LNCaP clone FGC (cell line): ENCODE measurements at places on chromosomes 6 and 20.

- DNase-seq: no peak
Observed at GRCh38 chr6:111171577-111172400, 84.5 kb downstream of the SLC16A10 start.

DNA sequence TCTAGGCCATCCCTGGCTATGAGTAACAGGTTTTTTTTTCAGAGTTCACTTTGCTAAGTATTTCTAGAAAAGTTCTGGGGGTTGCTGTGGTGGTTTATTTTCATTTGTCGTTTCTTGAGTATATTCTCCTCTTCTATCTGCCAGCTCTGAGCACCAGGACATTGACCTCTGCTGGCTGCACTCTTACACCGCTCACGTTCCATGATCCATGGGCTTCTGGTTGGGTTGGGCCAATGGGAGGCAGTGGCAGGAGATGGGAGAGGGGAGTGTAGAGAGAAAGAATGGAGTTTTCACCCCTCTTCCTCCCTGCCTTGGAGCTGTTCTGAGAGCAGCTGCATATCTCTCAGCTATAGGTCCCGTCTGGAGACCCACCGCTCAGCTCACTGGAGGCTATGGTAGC, 161.0 kb upstream of the ATXN1 start:
- no peak for DNase-seq

DNA sequence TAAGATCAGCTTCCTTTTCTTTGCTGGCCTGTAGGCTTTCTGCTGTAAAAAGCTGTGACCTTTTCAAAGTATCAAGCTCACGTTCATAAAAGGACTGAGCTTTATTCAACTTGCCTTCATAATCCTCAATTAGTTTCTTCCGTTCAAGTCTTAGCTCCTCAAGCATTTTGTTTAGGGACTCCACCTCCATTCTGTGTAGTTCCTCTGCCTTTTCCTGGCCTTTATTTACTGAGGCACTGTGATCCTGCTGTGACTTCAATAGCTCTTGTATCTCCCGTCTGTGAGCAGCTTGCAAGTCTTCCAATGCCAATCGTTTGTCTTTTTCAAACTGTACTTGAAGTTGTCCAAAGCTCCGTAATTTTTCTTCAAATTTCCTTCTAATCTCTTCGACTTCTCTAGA, 54.4 kb downstream of the FAM184A start:
- no peak for DNase-seq

DNA sequence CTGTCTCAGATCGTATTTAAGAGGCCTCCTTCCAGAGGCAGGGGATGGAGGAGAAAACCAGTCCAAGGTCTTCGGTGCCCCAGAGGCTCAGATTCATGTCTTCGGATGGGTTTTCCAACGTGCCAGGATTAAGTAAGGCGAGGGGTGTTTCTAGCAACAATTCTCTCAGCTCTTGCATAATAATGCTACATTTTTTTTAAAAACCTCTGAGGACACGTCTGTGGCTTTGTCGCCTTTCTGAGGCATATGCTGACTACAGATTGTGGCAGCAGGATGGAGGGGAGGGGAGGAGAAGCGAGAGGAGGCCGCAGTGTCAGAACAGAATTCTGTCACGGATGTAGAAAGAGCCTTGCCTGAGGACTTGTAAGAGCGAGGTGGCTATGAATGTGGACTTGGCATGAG, 17.7 kb upstream of the CCDC167 start:
- DNase-seq: no peak

DNA sequence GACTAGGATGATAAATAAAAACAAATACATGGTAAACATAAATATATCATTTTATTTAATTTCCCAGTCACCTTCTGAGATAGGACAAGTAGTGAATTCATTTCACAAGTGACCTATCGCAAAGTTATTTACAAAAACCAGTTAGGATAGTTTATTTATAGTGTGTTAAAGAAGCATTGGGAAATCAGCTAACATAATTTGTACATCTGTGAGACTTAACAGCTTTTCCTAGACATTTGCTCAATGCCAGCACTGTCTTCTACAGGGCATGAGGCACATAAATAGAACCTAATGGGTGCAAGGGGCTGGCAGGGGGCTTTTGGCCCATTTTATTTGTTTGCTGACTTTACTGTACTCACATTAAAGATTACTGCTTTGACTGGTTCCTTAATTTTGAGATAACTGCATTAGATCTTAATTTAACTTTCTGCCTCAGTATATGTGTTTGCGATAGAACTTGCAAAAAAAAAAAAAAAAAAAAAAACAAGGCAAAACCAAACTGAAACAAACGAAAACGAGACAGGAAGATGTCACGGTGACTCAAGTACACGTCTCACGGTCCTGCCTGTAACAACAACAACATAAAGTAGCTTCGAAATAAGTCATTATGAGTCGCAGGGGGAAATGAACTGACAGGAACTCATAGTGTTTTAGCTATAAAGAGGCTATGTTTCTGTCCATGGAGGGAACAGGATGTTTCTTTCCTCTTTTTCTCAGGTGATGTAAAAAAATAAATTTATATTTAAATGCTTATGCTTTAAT, 133.7 kb upstream of the GMDS start:
- DNase-seq: no peak

GRCh38 chr6:2576499-2576898, 174.2 kb downstream of the MYLK4 start:
- no peak for DNase-seq

- DNase-seq: no peak
Observed at GRCh38 chr20:43716757-43717615, 9.8 kb downstream of the GTSF1L start.

DNA sequence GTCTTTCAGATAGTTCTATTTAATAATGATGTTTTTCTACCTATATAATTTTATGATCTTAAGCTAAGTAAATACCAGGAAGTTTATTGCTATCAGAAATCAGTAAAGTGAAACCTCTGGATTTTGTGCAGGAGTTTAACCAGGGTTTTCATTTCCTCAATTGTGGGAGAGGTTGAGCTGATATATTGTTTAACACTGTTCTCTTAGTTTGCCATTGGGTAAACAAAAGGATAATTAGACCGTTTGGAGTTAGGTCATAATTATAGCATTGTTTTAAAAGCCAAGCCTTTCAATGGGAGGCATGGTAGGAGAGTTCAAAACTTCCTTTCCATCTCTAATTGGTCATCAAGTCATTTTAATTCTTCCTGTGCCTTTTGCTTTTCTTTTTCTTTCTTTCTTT, 58.7 kb downstream of the STXBP5 start:
- no peak for DNase-seq

GRCh38 chr6:35624341-35625070, 64.2 kb downstream of the FKBP5 start:
- no peak for DNase-seq

GRCh38 chr6:110950440-110950839, 8.1 kb upstream of the GTF3C6 start:
- DNase-seq: no peak

DNA sequence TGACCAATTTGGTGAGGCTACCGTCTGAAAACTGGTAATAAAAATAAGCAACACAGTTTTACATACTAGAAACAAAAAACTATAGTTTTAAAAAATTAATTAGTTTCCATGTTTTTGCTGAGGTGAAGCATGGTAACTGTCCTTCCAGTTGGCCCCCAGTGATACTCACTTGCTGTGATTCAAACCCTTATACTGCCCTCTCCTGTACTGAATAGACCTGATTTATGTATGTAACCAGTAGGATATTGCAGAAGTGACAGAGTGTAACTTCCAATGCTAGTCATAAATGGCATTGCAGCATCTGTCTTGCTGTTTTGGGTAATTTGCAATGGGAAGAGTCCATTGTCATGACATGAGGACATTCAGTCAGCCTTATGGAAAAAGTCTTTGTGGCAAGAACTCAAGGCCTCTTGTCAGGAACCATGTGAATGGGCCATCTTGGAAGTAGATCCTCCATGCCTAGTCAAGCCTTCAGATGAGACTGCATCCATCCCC, 8.9 kb upstream of the CHD6 start:
- DNase-seq: no peak

DNA sequence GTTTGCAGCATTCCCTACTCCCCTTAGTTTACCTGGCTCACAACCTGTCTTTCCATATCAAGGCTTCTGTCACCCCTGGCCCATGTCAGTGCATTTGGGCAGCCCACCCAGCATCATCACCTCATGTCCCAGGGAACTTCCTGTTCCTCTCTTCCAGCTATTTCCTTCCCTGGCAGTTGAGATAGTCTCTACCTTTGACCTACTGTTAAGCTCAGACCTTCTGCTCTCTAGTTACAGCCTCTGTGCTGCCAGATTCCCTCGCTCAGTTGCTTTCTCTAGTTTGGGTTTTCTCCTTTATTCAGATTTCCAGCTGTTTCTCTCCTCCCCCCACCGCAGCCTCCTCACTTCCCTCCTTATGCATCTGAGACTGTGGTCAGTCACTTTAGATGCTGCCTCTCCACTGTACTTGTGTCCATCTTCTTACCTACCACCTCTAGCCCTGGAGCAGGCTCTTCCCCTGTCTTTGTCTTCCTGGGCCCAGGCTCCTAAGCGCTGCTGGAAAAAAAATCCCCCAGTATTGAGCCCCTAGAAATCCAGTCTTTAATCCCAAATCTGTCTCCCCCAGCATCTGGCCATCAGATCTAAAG, 16.3 kb downstream of the PTPN1 start:
- DNase-seq: no peak

DNA sequence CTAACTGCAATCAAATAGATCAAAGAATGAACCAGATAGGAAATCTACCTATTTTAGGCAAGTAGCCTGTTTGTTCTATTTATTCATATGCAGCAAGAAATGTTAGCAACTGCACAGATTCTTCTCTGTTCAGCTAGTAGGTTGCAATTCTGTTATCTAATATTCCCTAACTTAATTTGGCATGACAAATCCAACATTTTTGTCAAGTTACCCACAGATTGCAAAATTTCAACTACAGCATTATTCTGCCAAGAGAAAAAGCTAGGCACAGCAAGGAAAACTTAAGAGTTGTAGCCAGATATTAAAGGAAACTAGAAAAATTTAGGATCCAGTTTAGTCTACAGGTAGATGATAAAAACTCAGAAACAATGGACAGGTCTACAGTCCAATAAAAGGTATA, 104.4 kb upstream of the SYNCRIP start:
- DNase-seq: no peak

GRCh38 chr20:63854069-63854765, 7.1 kb upstream of the ABHD16B start:
- DNase-seq: no peak

DNA sequence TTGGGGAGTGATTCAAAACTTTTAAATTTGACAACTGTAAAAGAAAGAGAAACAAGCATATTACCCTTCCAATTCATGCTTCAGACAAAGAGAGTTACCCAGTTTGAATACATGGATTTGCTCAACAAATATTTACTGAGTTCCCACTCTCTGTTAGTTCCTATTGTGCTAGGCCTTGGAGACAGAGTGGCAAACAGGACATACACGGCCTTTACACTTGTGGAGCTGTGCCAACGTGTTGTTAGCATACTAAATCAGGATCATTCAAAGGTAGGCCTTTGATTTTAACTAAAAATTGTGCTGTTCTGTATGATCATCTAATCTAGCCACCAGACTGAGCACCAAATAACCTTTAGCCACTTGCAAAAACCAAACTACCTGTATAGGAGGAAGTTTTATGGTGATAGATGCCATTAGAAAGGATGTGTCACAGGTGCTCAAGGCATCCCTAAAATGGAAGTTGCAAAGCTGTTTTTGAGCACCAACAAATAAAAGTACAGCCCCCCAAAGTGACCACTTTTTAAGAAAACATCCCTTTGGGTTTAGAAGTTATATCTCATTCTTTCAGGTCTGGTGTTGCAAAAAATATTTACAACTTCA, 84.5 kb downstream of the CHD6 start:
- peak; percentile 76 for DNase-seq

DNA sequence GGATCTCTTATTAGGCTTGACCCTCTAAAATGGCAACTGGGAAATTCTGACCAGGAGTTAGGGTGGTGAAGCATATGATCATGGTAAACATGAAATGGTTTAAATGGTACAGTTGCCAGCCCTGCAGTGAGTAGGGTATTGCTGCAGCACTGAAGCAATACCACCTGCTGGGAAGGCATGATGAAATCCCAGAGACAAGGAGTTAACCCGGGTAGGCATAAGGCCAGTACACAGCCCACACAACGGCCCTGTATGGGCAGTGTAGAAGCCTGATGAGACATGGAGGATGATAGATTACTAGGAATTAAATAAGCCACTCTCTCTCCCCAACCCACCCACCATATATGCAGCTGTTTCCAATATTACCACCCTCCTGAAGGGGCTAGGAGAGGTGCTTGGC, 197.4 kb upstream of the MOCS1 start:
- no peak for DNase-seq

DNA sequence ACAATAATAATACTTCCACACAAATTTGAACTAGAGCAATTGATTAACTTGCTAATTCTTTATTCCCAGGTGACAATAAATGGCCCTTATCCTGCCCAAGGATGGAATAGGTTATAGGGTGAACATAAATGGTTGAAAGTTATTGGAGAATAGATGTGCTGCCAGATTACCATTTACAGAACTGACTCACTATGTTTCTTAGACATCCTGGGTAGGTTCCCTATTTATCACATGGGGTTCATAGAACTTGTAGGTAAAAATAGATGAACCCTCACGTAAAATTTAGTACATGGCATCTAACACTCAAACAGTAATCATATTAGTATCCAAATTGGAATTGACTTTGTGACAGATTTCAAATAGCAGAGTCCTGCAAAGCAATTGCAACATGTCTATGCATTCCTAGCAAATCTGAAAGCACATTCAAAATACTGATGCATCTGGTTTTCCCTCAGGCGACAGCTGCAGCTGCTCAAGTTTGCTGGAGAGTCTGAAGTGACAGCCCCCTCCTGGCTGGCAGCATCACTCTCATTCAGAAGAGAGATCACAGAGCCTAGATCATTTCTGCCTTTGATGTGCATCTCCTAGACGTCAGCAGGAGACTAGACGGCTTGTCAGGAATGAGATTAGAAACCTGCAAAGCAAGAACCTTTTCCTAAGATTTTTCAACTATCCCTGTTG, 80.2 kb upstream of the RNF217 start:
- DNase-seq: no peak

DNA sequence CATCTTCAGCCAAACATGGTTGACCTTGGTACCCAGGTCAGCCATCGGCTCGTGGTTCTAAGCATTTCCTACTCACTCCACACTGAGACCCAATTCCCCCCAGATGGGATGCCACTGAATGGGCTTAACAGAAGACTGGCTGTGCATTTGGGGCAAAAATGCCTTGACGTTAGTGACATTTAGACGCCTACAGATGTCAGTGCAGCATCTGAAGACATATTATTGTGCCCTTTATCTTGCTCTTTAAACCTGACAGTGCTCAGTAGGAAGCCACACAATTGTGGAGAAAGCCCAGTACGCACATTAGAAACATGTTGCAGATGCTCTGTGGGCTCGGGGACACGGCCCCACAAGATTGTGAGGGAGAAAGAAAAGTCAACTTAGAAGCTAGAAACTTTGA, 414.7 kb downstream of the PTPRT start:
- no peak for DNase-seq
